Cortex of kidney (tissue), 1 donor: ENCODE measurements at places on chromosomes 13 and 19.

DNA sequence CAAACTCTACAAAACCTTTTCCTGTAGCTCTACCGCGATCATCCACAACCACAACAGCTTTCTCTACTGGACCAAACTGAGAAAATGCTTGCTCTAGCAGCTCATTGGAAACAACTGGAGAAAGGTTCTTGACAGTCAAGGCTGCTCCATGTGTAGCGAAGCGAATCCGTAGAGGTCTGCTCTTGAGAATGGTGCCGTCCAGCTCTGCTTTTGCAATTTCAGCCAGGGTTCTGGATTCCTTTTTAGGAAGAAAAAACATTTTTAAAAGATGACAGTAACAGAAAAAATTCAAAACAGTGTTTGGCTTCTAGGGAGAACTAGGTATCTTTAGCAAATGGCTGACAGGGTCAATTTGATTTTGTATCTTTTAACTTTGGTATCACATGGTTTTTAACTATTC, 10.4 kb downstream of the PSPC1 start:
- no peak for DNase-seq

DNA sequence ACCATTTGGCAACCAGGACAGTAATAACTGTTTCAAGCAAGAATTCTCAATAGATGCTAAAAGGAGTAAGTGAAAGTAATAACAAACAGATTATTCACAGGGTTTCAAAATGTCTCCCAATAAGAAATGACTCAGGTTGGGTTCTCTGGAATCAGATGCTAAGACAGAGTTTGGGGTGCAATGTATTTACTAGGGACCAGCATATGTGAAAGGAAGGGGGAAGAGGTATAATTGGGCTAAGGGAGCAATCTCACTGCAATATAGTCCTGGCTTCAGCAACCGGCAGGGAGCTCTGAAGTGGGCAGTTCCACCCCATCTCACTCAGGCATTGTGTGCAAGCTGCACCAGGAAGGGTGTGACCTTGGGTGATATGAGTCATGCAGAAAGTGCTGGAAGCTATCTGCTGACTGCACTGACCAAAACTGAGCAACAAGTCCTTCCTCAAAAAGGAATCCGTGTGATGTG, 23.4 kb downstream of the ZDHHC20 start:
- no peak for DNase-seq

DNA sequence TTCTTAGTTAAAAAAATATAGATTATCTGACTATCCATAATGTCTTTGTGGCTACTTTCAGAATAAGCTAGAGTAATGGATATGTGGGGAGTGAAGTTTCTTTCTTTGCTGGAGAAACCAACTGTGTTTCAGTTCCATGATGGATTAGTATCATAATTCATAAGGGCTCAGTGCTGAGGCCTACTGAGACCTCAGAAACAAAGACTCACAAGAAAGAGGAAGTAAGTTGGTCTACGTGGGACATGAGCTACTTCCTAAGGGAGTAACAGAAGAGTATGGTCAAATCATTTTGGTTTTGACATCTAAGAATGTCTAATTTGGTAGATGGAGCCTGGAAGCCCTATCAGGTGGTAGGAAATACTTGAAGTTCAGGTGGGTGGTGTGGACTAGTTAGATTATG, 99.0 kb upstream of the HTR2A start:
- DNase-seq = no peak

- DNase-seq = no peak
Observed at GRCh38 chr19:3986260-3987041, 1.2 kb upstream of the EEF2 start.

- no peak for DNase-seq
Observed at GRCh38 chr19:13159713-13160112, 9.5 kb downstream of the IER2 start.

DNA sequence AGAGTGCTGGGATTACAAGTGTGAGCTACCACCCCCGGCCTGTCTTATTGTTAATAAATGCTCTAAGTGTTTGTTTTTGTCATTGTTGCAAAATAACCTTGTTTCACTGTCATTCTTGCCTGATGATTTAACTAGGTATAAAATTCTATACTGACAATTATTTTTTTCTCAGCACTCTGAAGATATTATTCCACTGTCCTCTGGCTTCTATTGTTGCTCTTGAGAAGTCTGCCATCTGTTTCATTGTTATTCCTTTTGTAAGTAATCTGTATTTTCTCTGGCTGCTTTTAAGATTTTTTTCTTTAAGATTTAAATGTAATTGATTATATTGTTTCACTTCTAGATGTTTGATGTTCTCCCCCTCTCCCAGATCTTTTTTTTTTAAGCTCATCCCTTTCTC, 17.6 kb downstream of the ZNF420 start:
- no peak for DNase-seq

GRCh38 chr19:18765224-18765623, 25.9 kb downstream of the COMP start:
- DNase-seq = no peak

GRCh38 chr19:6263735-6264444, 15.9 kb downstream of the MLLT1 start:
- no peak for DNase-seq

DNA sequence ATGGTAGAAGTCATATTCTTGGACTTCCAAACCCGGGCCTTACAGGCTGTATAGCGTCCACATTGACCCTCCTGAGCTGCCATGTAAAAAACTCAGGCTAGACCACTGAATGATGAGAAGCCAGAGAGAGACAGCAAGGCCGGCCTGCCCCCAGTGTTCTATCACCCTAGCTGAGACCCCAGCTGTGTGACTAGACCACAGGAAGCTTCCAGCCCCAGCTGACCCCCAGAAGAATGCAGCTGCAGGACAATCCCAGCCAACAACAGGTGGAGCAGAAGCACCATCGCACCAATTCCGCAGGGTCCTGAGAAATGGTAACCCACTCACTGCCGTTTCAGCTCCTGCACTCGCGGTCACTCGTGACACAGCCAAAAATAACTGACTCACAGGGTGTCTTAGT, 2.9 kb upstream of the ATP11A start:
- DNase-seq = no peak

GRCh38 chr19:42989851-42990250, 36.4 kb downstream of the PSG11 start:
- no peak for DNase-seq

DNA sequence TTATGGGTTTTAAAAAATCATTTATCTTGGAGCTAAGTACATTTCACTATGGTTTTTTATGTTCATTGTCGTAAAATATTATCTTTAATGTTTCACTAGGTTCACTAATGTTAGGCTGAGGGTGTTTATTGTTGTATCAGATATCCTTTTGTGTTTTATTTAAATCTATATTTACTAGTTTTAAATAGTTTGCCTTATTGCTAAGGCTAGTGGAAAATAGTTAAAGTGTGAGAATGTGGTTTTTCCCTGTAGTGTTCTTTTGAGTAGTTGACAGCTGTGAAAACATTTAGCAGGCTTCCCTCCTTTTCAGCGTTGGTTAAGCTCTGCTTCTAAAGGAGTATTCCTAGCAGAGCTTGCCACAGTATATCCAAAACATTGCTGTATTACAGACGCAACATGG, 139.0 kb downstream of the TM9SF2 start:
- no peak for DNase-seq
